Dermis blood vessel endothelial cell (primary cell): ENCODE measurements at places on chromosomes 16 and 17. TPM values are rescaled to one million over a fixed set of nuclear protein-coding genes. Genes with fewer than 3 reads are reported as not detected.

DNA sequence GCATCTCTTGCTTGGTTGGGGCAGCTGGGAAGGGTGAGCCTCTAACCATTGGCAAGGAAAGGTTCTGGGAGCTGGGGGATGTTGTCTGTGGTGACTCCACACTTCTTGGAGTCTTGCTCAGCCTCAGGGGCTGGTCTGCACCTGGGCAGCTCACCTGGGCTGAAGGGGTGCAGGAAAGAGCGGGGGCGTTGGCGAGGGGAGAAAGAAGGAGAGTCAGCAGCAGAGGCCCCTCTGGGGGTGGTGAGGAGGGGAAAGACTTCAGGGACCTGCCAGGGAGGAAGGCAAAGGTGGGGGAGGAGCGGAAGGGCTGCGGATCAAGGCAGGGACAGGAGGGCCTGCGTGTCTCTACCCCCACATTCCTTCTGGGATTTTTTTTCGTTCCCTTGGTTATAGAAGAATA, 47.7 kb downstream of the CCDC42 start:
- no peak for DNase-seq

Gene CPHXL2
- not detected in 2 replicates for total RNA-seq

GRCh38 chr17:83146347-83146746, 66.9 kb downstream of the METRNL start:
- DNase-seq, result no peak

Gene DOC2A
- total RNA-seq, result 0.47 and 2.0 TPM in 2 replicates

- DNase-seq, result peak; percentile 80
Observed at GRCh38 chr16:22386976-22387375, 12.6 kb upstream of the CDR2 start.

GRCh38 chr17:10021272-10021984, 116.4 kb upstream of the RCVRN start:
- no peak for DNase-seq

GRCh38 chr16:46857368-46857945, 26.5 kb upstream of the C16orf87 start:
- peak; percentile 56 for DNase-seq

GRCh38 chr16:19808061-19808641, 76.5 kb downstream of the GPRC5B start:
- DNase-seq, result no peak

DNA sequence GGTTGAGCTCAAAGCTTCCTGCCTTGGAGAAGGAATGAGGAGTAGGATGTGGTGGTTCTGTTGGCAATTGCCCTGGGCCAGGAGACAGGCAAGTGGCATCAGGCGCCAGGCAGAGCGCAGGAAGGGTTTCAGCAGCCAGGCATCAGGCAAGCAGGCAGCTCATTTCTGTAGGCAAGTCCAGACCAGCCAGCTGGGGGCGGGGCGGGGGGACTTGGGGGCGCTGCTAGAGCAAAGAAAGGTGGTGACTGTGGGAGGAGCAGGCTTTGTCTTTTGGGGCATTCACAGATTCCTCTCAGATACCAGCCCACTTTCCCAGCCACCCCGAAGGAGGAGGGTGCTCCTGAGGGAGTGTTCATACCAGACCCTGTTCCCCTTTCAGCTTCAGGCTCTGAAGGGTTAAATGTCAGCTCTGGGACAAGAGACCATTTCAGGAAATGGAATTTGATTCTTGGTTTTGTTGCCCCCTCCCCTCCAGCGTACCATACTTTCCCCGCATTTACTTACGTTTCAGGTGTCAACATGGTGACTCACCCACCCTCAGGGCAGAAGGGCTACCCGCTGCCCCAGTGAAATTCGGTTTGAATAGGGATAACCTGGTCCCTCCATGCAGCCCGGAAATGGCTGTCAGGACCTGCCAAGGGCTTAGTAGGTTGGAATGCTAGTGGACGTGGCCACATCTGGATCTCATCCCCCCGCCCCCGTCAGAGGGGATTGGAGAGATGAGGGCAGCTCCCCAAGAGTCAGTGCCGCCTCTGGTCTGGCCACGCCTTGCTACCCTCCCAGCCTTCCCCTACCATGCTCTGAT, 13.2 kb downstream of the NGFR start:
- DNase-seq, result no peak

DNA sequence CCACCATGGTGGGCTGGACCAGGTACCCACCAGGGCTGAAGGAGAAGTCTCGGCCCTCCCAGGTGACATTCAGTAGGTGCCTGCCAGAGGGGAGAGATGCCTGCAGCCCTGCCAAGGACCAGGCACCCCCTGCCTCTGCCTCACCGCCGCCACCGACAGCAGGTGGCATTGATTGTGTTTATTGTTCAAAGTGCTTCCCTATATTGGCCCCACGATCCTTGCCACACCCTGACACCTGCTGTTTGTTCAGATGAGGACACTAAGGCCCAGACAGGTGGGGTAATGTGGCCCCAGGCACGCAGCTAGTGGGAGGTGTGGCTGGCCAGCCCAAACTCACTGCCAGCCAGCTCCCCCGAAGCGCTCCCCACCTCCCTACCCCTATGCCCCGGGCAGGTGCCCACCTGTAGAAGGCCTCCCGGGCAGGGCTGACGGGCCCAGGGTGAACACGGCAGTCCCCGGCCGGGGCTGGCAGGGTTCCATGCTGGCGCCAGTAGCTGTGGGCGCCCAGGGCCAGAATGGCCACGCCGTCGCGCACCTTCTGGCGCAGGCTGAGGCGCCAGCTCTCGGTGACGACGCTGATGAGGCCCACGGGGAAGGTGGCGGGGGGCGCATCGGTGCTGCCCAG, 8.0 kb downstream of the GRIN2C start:
- no peak for DNase-seq

DNA sequence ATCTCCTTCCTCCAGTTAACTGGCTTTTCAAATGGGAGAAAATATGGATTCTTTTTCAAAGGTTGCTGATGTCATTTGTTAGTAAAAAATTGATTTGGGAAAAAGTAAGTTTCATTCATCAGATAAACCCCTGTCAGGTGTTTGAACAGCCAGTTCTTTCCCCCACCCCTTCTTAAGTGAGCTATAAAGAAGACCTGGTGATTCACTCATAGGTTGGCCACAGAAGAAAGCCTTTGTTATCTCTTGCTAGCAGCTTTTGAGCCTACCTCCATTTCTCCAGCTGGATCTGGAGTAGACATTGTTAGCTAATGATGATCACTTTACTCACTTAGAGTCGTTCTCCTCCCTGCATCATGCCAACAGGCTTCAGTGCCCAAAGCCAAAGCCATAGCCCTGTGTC, 63.0 kb downstream of the NLK start:
- DNase-seq, result peak; percentile 6

Gene CDR2
- 39.0 and 42.0 TPM in 2 replicates for total RNA-seq

Gene HBQ1
- 0.34 TPM in 1 of 2 replicates, not detected in the other for total RNA-seq

DNA sequence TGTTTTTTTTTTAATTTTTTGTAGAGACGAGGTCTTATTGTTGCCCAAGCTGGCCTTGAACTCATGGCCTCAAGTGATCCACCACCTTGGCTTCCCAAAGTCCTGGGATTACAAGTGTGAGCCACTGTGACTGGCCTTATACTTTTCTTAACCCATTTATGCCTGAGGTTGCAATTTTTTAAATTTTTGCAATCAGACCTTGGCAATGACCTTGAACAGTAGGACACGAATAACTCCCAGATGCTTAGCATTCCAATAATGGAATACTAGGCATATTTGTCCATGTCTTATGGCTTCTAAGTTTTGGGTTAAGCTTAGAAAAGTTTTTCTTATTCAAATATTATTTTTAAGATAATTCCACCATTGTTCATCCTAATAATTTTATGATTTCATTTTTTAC, 28.3 kb upstream of the TMEM97 start:
- DNase-seq, result no peak

GRCh38 chr17:39270923-39271322, 45.2 kb upstream of the STAC2 start:
- DNase-seq, result peak; percentile 54

GRCh38 chr16:86707171-86707570, 128.8 kb downstream of the FOXL1 start:
- DNase-seq, result no peak

Gene SLFN13
- total RNA-seq, result 3.2 and 5.8 TPM in 2 replicates

DNA sequence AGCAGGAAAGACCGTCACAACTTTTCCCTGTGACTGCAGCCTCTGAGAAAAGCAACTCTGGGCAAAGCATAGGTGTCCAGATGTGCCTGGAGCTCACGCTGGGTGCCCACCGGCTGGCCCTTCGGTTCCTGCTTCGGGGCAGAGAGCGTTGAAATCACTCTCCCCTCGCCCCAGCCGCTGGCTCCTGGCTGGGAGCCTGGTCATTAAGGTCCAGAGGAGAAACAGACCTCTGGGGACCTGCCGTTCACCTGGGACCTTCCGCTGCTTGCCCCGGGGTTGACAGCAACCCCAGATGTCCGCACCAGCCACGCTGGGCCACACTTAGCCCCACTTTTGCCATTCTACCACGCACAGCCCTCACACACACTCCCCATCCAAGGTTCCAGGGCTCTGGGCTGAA, 13.1 kb downstream of the MRM3 start:
- no peak for DNase-seq

DNA sequence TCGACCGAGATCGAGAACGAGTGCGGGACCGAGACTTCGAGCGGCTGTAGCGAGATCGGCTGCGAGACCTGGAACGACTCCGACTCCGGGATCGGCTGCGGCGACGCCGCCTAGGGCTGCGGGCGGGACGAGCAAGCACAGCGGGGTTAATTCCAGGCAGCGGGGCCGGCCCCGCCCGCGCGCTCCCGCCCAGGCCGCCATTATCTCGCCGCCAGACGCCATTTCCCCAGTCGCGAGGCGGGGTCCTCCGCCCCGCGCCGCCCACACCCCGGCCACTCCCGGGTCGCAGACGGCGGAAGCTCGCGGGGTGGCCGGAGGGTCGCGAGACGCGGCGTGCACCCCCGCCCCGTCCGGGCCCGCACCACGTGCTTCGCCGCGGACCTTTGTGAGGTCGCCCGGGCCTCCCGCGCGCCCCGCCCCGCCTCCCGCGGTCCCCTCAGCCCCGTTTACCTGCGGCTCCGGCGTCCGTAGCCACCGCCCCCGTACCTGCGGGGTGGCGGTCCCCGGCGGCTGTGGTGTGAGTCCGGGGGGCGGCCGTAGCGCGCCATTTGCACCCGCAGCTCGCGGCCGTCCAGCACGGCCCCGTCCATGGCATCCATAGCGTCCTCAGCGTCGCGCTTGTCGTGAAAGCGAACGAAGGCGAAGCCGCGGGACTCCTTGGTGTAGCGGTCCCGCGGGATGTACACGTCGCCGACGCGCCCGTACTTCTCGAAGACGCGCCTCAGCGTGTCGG, 616 bp downstream of the SRSF2 start:
- peak; percentile 75 for DNase-seq

DNA sequence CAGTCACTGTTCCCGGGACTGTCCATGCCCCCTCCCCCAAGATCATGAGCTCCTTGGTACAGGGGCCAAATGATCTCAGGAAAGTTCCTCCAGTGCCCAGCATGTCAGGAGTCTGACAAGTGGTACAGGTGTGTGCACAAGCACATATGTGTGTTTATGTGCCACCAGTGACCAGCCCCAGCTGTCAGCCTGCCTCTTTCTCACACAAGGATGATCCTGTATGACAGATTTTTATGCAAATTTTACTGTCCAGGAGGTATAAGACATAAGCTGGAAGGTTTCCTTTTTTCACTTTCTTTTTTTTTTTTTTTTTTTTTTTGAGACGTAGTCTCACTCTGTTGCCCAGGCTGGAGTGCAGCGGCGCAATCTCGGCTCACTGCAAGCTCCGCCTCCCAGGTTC, 31.4 kb upstream of the GFOD2 start:
- DNase-seq, result no peak

DNA sequence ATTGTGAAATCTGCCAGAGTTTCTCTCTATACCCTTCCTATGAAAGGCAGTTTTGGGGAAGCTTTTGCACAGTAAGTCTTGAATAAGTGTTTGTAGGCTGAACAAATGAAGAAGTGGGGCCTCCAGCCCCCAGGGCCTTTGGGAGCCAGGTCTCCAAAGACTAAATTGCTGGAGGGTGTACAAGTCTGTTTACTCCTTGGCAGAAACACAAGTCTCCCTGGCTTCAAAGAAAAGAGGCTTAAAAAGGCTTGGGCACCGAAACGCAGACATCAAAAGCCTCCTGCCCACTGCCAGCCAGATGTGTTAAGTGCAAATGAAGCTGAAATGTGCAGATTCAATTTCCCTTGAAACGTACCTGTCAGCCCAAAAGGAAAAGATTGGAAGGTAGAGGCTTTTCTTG, 146.3 kb downstream of the TMEM132E start:
- no peak for DNase-seq

- peak; percentile 37 for DNase-seq
Observed at GRCh38 chr17:38452719-38453118, 24.5 kb downstream of the ARHGAP23 start.

Gene AMFR
- 244 and 318 TPM in 2 replicates for total RNA-seq

Gene PRSS22
- total RNA-seq, result not detected in 2 replicates

- peak; percentile 32 for DNase-seq
Observed at GRCh38 chr16:19607616-19608280, 52.2 kb downstream of the VPS35L start.

- DNase-seq, result no peak
Observed at GRCh38 chr16:88449267-88449561, 3.9 kb upstream of the ZFPM1 start.

Gene ACE
- 155 and 366 TPM in 2 replicates for total RNA-seq

Gene CNGB1
- total RNA-seq, result not detected in 2 replicates

DNA sequence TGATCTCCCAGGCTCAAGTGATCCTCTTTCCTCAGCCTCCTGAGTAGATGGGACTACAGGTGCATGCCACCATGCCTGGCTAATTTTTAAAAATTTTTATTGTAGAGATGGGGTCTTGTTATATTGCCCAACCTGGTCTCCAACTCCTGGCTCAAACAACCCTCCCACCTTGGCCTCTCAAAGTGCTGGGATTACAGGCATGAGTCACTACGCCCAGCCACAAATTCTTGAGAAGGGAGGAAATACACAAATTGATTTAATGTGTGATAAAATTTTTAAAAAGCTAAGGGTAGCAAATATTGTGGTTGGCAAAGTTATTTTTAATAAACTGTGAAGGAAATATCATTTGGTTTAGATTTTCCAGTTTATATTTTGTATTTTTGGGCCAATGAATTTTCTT, 9.6 kb downstream of the ITGAD start:
- no peak for DNase-seq

DNA sequence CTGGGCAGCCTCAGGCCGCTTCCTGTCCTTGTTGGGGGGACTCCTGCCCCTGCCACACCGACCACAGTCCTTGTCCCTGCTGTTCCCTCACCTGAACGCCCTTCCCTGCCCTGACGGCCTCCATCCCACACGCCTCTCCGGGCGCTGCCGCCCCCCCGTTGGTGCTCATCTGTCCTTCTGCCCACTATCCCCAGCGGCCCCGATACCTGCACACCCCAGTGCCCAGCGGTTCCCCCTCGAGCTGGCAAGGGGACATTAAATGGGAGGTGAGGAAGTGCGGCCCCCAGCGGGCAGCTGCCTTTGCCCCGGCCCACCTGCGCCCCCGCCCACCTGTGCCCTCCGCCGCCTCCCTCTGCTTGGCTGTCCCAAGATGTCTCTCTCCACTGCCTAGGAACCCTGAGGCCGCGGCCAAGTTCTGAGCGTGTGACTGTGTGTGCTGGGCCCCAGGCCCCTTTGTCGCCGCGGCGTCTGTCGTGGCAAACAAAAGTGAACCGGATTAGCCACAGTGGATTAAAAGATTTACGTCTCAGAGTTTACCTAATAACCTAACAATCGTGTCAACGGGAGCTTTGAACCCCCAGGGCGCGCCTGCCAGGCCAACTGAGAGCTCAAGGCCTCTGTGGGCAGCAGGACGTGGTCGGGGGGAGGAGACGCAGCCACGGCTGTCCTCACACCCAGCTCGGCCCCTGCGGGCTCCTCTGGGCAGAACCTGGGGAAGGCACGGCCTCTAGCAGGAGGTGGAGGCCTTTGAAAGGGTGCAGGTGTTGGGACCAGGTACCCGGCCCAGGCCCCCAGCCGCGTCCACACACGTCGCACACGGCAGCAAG, 7.6 kb upstream of the AXIN1 start:
- DNase-seq, result no peak
